Mesenchymal stem cell (in vitro differentiated cells and primary cell): ENCODE measurements at places on chromosomes 3 and 15.
A peak's percentile ranks its signal among the peaks of the same experiment; 100 is the strongest.

- DNase-seq = peak; percentile 70
Measured at GRCh38 chr15:28191832-28192231, 92.7 kb upstream of the OCA2 start.

DNA sequence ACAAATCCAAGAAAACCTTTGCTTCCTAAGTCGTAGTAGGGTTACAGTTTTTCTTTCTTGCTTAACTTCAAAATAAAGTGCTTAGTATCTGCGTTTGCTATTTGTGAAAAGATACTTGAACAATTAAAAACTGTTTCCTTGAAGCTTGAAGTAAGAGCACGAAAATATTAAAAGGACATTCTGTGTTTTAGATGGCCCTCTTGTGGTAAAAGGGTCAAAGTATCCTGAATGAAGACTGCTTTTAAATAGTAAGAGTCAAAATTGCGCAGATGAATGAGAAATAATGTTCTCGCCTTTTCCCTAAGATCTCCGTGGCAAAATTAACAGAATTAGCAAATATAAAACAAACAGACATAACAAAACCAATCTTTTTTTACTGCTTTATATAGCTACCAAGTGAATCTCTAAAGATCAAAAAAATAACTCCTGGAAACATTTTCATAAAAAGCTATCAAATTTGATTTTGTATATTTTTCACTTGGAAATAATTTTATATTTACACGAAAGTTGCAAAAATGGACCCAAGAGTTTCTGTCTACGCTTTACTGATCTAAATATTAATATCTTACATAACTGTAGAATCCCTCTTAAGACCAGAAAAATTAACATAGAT lies 175.4 kb downstream of the MBNL1 start:
- DNase-seq = peak; percentile 75

DNA sequence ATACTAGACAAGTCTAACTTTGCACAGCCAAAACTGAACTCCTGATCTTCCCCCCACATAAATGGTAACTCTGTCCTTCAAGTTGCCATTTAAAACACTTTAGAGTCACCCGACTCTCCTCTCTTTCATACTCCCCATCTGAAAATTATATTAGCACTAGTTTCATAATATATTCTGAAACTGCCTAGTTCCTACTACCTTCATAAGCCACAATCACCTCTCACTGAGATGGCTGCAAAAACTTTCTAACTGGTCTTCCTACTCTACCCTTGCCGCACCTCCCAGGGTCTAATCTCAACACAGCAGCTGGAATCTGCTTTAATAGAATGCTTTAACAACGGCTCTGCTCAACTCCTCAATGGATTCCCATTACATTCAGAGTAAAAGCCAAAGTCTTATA lies 55.0 kb downstream of the GLB1 start:
- DNase-seq = no peak

- DNase-seq = no peak
Measured at GRCh38 chr3:151789853-151790463, 24.0 kb upstream of the AADAC start.

GRCh38 chr3:195897853-195898415 lies 10.4 kb downstream of the TNK2 start:
- DNase-seq = no peak

GRCh38 chr15:51751697-51752683 lies 593 bp downstream of the TMOD2 start:
- peak; percentile 56 for DNase-seq

GRCh38 chr3:114192136-114192535 lies 13.3 kb upstream of the DRD3 start:
- no peak for DNase-seq

GRCh38 chr3:61251174-61251972 lies at the start of gene FHIT:
Gene FHIT, minus strand, starts transcription at chr3:61251452.
- peak; percentile 91 for DNase-seq

- no peak for DNase-seq
Measured at GRCh38 chr3:56917361-56918110, 115.8 kb upstream of the ARHGEF3 start.

GRCh38 chr15:89781055-89781454 lies 4.9 kb downstream of the MESP2 start:
- DNase-seq = no peak

GRCh38 chr3:98582042-98582441 lies 11.4 kb downstream of the CPOX start:
- DNase-seq = no peak

- no peak for DNase-seq
Measured at GRCh38 chr3:104547031-104547430, 819.7 kb upstream of the ALCAM start.

DNA sequence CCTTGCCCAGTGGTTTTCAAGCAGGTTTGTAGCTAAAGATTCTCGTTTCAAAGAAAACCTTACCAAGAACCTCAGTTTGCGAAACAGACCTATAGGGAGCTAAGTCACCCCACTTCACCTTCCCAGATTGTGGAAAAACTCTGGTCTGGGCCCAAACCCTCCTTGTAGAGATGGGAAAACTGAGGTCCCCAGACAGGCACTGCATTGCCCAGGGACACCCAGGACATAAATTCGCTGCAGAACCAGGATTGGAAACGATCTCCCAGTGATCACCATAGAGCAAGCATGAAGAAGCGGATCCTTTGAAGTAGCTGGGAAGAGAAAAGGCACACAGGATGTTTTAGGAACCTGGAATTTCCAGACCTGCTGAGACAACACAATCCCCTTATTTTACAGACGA lies 85.6 kb upstream of the PIAS1 start:
- DNase-seq = no peak

GRCh38 chr15:31274496-31275330 lies 51.9 kb upstream of the KLF13 start:
- peak; percentile 18 for DNase-seq

DNA sequence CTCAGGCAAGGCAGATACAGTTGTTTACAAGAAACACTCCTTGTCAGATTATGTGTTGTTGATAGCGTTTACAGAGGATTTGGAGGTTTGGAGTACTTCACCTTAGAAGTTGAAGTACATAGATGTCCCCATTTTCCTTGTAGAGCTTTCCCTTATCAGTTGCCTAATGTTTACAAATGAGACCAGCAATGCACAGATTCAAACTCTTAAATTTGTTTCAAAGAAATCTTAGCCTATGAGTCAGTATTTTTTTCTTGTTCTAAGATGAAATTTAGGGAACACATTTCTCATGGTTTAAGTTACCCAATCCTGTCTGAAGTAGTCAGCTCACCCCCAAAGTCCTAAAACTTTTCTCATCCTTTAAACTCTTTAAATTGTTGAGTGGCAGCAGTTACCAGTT lies 6.3 kb upstream of the EIF5A2 start:
- DNase-seq = no peak

DNA sequence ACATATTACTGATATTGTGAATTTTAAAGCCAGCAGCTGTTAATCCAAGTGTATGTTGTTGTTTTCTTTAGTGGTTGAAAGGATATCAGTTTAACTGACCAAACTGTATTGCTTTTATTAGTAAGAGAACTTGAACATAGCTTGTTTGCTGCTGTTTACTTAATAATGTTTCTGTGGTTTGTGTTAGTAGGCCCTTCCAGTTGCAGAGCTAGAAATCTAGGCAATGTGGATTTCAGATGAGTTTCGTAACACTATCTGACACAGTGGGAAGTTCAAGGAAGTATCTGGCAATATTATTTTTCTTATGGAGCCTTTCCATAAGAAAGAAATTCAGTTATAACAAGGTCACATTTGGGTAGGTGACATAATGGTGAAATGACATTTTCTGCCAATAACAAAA lies 18.5 kb downstream of the ZNF609 start:
- peak; percentile 90 for DNase-seq

GRCh38 chr15:73329501-73330200 lies 39.1 kb downstream of the HCN4 start:
- DNase-seq = no peak

DNA sequence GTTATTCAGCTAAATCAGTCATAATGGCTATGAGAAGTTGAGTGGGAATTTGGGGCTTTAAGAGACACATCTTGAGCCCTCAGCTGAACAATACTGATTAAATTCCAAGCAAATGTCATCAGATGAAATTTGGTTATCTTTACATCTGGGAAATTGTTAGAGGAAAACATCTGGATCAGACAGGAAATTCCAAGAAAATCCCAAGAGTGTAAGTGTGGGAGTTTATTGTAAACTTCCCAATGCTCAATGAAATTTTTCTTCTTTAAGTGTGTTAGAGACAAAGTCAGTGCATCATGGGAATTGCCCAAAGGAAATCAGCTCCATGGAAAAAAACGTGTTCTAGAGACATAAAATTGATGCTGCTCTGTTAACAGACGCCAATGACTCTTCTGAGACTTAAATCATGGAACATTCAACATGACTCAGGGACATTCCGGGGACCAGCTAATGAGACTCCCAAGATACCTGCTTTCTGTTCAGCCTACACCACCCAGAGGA lies 19.8 kb upstream of the DCLK3 start:
- peak; percentile 4 for DNase-seq

GRCh38 chr3:156837115-156837514 lies 11.0 kb downstream of the LEKR1 start:
- peak; percentile 44 for DNase-seq

- no peak for DNase-seq
Measured at GRCh38 chr3:179840985-179841384, 188.1 kb downstream of the USP13 start.

- DNase-seq = no peak
Measured at GRCh38 chr3:82030916-82031315, 269.5 kb upstream of the GBE1 start.

DNA sequence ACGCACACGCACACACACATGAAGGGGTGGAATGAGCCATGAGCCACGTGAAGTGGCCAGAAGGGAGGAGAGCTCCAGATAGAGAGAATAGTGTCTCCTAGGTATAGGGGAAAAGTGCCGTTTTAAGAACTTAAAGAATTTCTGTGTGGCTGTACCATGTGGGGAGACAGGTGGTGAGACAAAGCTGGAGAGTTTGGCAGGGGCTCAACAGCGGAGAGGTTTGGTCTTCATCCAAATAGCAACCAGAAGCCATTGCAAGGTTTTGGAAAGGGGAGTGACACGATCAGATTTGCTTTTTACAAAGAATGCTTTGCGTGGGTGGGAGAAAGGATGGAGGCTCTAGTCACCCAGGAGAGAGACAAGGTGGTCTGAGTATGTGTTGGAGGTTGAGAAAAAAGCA lies 146.0 kb downstream of the IL20RB start:
- no peak for DNase-seq

DNA sequence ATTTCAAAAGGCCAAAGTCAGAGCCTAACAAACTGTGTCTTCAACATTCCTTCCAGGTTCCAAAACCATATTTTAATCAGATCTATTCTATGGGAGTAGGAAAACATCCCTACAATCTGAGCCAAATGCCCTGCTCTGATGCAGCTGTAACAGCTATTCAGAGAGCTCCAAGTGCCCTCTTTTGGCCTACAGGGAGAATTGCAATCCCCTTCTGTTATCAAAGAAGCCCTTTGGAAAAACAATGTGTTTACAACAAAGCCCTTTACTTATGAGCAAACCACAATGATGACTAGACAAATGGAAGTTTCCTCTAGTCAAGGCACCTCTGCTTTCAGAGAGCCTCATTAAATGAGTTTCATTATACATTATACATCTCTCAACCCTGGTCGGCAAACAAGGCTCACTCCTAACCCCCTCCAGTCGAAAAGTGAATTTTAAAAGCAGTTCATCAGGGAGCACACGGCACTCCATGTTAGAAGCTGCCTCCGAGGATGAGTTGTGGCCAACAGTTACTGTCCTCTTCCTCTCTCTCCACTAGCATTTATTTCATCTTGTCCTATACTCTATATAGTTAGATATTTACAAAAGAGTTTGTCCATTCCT lies 42.6 kb upstream of the TMCO5A start:
- DNase-seq = peak; percentile 64

GRCh38 chr3:156751461-156752025 lies 74.6 kb upstream of the LEKR1 start:
- peak; percentile 62 for DNase-seq

DNA sequence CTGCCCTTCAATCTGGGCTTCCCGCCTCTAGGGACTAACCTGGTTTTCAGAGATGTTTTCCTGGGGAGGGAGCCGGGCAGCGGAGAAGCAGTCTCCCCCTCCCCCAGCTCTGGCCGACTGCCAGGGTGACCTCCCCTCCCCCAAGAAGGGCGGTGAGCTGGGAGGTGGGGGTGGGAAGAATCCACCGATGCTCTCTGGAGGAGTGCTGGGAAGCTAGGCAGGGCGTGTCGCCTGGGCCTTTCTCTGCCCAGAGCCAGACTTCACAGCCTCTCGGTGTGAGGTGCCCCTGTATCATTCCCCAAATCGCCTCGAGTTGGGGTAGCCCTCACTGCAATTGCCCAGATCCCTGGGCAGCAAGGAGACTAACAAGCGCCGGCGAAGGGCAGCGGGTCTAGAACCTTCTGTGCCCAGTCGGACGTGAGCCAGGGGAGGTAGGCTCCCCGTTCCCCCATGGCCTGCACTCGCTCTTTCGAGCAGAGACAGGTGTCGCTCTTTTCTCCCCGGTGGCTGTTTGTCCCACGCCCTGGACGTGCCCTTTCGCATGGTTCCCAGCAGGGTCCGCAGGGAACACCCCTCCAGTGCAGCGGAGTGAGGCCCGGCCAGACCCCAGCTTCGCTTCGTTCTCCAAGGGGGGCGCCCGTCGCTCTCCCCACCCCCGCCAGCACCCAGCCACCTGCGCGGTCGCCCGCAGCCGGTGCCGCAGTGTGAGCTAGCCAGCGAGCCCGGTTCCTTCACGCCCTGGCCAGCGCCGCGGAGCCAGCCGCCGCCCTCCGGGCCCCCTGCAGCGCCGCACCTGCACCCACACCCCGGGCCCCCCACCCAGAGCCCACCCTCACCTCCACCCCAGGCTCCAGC lies 1.1 kb downstream of the RAB6B start:
- DNase-seq = no peak

DNA sequence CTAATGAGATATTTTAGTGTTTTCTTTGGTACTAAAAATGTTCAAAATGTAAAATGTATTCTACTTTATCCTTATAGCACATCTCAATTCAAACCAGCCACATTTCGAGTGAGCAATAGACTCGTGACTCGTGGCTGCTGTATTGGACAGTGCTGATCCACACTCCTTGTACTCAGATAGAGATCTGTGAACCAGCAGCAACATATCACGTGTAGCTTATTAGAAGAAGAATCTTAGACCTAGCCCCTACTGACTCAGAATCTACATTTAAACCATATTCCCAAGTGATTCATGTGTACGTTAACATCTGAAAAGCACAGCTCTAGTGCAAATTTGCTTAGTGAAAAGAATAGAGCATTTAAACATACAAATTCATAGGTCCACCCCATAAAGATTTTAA lies 130.9 kb downstream of the IL1RAP start:
- DNase-seq = peak; percentile 34

DNA sequence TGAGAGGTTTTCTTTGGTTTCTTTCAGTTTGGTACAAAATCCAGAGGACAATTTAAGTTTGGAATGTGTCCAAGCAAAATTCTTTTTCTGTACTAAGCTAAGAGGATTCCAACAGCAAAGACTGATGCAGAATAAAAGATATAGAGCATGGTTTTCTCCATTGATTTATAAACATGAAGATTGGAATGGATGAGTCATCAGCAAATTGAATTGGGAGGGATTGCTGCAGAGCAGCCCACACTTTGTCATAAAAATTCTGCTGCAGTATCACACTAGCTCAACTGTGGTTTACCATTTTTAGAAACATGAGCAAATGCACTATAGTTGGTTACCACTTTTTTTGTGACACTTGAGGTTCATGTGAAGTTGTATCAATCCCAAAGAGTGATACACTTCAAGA lies 16.1 kb upstream of the LARP6 start:
- DNase-seq = peak; percentile 84

GRCh38 chr3:194197981-194198695 lies 62.2 kb downstream of the HES1 start:
- no peak for DNase-seq

GRCh38 chr3:69357196-69357595 lies 28.7 kb downstream of the FRMD4B start:
- no peak for DNase-seq
